Inflammatory macrophage (primary cell): ENCODE measurements at places on chromosomes 3 and 15.

GRCh38 chr3:136741063-136741462 lies 11.1 kb downstream of the STAG1 start:
- no peak for DNase-seq

- peak; percentile 73 for DNase-seq
These were observed 139.0 kb downstream of the MCTP2 start for GRCh38 chr15:94370206-94370935.

DNA sequence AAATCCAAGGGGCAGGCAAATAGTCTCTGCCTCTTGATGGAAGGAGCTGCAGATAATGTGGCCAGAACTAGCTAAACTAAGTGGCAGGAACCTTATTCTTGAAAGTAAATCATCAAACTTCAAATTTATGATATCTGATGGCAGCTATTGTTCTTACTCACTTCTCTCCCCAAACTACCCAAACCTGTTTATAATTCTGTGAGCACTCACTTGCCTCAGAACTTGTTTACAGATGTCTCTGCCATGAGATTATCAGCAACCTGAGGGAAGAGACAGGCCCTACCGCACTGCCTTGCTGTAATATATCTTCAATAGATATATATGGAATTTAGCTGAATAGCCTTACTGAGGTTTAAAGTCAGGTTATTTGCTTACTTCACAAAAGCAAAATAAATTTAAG lies 2.2 kb upstream of the B3GALNT1 start:
- no peak for DNase-seq

- DNase-seq, result no peak
These were observed 94.8 kb downstream of the SLC9A9 start for GRCh38 chr3:143753456-143753855.

DNA sequence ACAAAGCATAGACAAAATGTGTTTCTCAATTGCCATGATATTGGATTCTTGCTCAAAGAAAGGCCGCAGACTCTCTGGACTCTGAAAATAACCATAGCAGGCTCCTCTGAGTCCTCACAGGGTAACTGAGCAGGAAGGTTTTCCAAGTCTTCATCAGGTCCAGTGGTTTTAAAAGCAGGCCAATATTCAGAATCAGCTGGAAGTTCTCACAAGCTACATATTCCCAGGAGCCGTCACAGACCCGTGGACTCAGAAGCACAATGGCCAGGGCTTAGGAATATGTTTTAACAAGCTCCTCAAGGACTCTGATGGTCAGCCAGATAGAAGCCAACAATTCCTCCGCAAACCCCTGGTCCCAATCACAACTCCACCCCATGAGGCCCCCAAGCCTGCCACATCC lies 256.1 kb upstream of the ADAMTS9 start:
- no peak for DNase-seq

GRCh38 chr15:75049392-75049791 lies 26.0 kb downstream of the PPCDC start:
- DNase-seq, result no peak

DNA sequence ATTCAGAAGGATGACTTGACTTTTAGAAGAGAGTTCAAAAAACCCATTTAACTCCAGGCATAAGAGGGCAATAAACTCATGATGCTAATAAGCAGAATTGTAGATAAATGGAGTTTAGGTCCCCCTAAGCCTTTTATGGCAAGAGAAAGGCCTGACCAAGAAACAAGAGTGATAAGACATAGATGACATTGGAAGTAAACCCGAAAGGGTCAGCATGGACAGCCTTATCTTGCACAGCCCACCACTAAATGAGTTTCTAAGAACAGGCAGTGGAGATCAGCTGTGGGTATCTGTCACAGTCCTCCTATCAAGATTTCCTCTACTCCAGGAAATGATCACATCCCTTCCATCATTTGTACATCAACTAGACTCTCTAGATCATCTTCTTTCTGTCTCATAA lies 457.9 kb upstream of the ADAMTS9 start:
- no peak for DNase-seq

- DNase-seq, result no peak
These were observed 38.4 kb downstream of the ABTB1 start for GRCh38 chr3:127711021-127711695.

- DNase-seq, result peak; percentile 47
These were observed 62.2 kb upstream of the RGMA start for GRCh38 chr15:93150910-93151881.

GRCh38 chr3:117145677-117146076 lies 436.1 kb downstream of the TUSC7 start:
- no peak for DNase-seq

DNA sequence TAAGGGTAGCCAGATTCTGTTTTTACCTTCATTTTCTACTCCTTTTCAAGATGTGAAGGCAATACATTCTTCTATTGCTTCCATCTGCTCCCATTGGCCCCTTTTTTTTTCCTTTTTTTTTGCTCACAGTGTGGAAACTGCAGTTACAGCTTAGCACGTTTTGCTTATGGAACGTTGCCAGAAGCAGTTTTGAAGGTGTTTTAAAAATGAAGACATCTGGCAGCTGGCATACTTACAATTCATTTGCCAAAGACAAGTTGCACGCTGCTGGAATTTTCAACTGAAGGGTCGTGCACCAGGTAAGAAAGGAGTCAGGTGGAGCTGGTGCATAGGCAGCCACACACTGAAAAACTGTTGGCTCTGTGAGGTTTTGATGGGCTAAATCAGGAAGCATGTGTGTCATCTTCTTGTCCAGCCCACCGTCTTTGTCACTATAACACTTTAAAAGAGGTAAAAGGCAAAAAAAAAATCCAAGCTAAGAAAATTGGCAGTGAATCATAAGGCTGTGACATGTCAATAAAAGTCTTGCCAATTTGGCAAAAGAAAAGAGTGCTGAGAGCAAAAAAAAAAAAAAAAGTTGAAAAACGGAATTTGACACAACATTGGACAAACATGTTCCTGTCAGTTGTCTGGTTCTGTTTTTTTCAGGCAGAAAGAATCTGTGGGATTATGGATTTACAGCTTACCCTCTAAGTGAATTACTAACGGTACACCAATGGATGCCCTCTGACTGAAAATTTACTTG lies 225.4 kb upstream of the SOX2 start:
- DNase-seq, result no peak

DNA sequence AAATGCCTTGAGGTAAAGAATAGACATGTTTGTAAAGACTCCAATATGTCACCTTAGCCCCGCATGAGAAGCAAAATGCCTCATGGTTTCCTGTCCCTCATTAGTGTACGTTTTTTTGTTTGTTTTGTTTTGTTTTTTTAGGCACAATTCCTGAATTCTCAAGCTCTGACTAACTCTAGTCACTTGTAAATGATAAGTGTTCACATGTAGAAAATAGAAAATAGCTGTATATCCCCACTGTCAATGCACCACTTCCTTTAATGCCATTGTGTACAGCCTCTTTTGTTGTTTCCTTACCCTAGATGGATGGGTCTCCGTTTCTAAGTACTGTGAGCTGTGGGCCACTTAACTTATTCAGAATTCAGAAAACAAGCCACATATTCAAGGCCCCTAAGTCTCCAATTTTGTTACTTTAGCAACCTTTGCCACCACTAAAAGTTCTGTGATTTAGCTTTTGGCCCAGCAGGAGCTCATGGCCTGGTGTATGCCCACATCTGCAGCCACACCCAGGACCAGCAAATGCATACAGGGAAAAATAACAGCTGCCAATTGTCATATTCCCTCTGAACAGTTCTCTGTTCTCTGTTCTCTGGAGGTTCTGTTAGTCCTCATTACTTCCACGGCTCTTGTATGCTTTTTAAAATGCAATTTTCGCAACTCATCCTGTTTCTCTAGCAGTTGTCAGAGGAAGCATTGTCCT lies 655.5 kb downstream of the GBE1 start:
- no peak for DNase-seq
